CD4-positive, alpha-beta T cell treated with Interleukin-15 for 1 hour (primary cell): ENCODE measurements at places on chromosomes 6 and 20.

DNA sequence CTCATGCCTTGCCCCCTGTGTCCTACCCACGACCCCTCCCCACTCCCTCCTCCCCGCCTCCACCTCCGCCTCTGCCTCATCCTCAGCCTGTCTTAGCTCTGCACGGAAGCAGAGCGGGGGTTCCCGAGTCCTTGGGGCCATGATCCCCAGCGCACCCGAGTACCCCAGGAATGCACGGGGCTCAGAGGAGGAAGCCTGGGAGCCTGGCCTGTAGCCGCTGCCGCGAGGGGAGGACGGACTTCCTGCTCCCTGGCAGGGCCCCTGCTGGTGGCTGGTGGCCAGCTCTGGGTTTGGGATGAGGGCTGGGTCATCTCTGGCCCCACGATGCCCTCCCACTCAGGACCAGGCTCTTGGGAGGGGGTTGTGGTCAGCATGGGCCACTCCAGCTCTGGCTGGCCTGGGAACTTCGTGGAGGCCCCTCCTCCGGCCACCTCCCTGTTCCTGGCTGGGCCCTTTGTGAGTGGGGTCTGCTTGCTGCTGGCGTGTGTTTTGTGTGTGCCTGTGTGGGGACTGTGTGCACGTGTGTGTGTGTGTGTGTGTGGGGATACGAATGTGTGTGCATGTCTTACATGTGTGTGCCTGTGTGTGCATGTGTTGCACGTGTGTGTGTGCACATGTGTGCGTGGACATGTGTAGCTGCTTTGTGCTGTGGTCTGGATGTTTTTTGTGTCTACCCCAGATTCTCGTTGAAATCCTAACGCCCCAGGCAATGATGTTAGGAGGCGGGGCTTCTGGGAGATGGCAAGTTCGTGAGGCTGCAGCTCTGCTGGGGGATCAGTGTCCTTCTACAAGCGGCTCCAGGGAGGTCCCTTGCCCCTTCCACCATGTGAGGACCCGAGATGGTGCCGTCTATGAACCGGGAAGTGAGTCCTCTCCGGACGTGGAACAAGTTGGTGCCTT is 1.3 kb upstream of the RBBP8NL start:
- DNase-seq: no peak

DNA sequence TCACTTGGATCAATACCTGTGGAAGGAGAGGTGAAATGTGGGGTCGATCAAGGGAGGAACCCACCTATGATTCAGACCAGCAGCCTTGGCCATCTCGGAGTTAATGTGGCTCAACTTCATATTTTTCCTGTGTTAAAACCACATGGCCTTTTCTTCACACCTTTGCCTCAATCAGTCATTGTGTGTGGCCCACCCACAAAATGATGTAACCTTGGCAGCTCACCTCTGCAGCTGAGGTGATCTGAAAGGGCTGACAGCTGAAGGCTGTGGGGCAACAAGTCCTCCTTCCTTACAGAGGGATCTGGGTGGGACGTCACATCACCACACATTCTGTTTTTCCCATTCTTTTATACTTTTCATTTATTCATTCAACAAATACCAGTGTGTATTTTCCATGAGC is 357.1 kb upstream of the HSF2 start:
- DNase-seq: no peak

DNA sequence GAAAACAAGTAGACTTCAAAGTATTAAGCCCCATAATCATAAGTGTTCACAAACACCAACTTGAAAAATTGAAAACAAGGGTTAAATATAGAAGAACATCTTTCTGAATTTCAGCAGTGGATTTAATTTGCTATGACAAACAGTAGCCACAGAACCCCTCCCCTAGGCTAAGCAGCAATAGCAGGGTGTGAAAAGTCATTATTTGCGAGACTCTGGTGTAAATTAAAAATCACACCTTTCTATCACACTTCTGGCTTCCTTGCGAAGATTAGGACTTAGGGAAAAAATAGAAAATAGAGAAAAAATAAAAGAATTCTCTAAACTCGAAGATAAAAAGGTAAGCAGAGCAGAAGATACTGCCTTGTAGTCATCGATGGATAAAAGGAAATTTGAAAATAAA is 6.1 kb downstream of the SAMD3 start:
- DNase-seq: no peak

- no peak for DNase-seq
These were observed 420.9 kb upstream of the PLCB4 start for GRCh38 chr20:8647961-8648441.

DNA sequence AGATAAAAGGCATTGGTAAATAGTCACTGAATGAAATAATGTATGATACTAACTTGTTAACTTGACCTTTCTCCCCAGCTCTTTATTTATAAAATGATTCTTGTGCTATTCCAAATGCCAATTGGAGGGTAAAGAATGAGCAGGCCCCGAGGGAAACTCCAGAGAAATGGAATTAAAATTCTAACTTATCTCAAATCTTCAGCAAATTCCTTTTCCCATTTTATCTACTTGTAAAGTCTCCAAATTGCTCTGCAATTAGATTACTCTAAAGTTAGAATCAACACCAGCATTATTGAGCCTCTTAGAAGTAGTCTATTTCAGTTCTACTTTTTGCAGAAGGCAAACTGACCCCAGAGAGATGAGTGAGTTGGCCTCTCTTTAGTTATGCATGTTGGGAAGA is 165.9 kb upstream of the PREP start:
- no peak for DNase-seq

DNA sequence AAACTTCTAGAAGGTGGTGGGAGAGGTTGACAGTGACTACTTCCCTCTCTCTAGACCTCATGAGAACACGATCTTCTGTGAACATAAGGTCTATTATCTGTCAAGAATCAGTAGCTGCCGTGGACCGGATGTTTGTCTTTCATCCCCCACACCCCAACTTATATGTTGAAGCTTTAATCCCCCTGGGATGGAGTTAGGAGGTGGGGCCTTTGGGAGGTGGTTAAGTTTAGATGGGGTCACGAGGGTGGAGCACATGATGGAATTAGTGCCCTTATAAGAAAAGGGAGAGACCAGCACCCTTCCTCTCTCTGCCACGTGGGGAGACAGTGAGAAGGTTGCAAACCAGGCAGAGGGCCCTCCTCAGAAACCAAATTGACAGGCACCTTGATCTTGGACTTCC is 409.1 kb downstream of the QKI start:
- no peak for DNase-seq

DNA sequence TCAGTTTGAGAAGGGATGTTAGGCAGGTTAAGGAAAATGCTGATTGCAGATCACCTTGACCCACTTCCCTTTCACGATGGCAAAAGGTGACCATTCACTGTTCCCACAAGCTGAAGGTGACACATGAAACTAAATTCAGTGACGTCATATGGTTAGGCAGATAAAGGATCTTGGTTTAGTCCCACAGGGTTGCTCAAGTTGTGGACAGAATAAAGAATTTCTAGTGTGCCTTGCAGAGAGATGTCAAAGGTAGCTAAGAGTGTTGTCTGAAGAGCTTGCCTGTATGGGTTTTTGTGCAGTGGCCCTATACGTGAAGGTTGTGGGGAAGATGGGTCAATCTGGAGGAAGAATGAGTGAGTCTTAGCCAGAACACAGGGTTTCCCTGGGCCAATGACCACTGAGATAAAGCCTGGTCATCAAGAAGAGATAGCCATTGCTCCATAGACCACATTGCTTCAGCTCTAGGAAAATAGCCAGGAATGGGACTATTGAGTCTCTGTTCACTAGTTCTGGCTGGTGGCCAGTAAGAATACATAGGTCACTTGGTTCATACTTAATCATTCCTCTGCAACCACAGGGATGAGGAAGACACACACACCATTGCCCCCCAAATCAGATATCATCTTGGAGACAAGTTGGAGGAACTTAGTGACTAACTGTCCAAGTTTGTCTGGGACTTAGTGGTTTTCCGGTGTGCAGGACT is 148.5 kb upstream of the ATXN1 start:
- DNase-seq: no peak

DNA sequence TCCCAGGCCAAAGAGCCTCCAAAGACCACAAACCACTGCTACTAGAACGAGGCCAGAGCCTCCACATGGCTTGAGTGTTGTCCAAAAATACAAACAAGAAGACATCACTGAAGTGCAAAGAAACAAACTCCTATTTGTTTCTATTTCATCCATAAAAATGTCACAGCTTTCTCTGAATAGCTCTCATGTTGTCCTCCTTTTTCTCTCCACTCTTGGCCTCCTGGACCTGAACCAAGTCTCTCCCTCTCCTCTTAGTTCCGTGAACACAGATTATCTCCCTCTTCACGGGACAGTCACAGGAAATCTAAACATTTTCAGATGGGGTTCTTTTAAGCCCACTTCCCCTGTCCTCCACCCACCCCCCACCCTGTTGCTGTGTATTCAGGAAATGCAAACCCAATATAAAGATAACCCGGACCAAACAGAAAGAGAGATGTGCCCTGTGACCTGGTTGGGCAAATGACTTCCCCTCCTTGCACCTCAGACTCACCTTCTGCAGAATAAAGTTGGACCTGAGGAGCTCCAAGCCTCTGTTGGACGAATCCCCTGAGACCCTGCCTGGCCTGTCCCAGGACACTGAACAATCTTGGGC is 75.8 kb upstream of the MRPS10 start:
- no peak for DNase-seq

GRCh38 chr6:52115891-52116604 is 28.6 kb upstream of the PKHD1 start:
- DNase-seq: no peak

DNA sequence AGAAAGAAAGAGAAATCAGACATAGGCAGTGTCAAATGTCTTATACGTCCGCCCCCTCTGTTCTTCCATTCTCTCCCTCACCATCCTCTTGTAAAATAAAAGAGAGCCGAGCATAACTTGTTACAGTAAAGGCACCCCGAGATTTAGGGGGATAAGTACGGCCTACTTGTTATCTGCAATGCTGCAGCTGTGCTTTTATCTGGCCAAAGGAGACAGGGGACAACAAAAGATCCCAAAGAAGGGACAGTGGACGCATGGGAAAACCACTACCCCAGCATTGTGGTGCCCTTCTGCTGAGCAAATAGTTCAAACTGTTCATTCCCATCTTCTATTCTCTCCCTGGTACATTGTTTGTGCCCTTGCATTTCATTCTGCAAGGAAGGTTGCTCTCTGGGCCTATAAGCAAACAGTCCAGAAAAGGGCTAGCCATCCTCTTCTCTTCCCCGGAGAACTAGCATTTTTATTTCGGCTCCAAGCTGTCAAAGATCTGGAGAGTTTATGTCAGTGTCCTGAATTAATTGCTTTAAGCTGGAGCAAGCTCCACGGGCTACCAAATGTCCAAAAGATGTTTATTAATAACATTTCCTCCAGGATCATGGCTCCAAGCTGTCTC is 22.3 kb downstream of the FOXA2 start:
- no peak for DNase-seq

GRCh38 chr6:2008383-2008976 is 236.9 kb downstream of the GMDS start:
- DNase-seq: no peak

DNA sequence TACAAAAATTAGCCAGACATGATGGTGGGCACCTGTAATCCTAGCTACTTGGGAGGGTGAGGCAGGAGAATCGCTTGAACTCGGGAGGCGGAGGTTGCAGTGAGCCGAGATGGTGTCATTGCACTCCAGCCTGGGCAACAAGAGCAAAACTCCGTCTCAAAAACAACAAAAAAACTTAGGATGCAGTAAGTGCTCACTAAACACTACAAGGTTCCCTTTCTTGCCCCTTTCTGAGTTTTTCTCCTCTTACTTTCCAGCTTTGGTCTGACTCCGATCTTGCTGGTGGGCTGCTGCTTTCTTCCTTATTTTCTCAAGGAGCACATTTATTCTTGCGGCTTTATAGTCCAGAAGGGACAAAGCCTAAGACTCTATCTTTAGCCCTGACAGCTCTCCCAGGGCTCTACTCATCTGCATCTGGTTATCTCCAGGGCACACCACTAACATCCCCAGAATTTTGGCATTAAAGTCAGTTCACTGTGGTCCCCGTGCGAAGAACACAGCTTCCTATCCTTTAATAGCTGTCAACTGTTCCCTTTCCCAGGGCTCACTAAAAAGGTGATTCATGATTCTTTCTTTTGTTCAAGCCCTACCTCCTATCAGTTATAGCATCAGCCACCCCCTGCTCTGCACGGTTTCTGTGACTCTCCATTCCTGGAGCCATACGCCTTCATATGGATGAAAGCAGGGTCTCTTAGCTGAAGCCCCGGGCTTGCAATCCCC is 17.1 kb upstream of the RPN2 start:
- no peak for DNase-seq

DNA sequence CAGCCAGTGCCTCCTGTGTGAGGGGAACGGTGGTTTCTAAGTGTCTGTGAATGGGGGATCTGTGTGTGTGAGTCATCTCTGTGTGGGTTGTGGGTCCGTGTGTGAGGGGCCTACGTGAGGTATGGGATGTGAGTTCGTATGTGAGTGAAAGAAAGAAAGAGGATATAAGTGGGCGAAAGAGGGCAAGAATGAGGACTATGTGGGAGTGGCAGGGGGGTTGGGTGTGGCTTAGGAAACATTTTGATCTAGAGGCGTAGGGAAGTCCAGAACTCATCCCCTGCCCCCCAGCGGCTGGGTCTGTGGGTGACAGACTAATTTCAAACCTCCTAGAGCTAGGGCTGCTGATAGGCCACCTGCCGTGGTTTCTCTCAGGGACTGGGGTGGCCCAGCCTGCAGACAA is 35.5 kb downstream of the DHX35 start:
- DNase-seq: no peak

DNA sequence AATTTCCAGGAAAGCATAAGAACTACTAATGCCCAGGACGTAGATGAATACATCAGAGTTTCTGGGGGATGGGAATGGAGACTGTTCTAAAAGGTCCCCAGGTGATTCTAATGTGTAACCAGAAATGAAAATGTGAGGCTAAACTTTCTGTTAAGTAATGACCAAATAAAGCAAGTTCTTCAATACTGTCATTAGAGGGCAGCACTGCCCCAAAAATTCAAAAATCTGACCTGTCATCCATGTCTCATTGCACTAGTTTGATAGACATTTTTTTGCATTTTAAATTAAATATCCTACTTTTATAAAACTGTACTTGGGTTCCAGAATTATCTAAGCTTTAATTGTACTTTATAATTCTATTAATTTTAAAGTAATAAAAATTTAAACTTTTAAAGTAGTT is 94.9 kb downstream of the RFX6 start:
- DNase-seq: no peak

DNA sequence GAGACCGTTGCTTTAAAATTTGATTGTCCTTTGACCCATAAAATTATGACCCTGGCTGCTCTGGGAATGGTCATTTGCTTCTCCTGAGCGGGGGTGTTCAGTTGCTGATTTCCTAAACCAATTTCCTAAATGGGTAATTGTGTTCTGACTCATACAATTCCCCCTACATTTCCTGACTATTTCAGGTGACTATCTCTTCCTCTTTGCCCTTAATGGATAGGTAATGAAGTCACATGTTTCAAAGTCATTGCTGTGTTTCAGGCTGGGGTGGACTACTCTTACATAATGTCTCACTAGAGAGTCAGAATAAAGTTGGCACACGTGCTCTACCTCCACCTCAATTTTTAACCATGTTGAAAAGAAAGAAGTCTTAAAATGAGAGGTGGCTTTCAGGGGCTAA is 109.8 kb downstream of the DOK5 start:
- no peak for DNase-seq

- no peak for DNase-seq
These were observed 29.2 kb downstream of the AFDN start for GRCh38 chr6:167855825-167856425.

- no peak for DNase-seq
These were observed 275.0 kb upstream of the SPTLC3 start for GRCh38 chr20:12733811-12734210.

GRCh38 chr6:147640606-147641005 is 132.1 kb downstream of the SAMD5 start:
- no peak for DNase-seq
